ENCODE measurements at places on chromosomes 7 and 10. TPM values are rescaled to one million over a fixed set of nuclear protein-coding genes. Genes with fewer than 3 reads are reported as not detected.

The PODXL gene
- total RNA-seq = 35.9 TPM

The GPER1 gene
- total RNA-seq = 1.1 TPM

The HYAL4 gene
- total RNA-seq = not detected

The LIPM gene
- not detected for total RNA-seq

The SLC13A4 gene
- total RNA-seq = not detected

The VSIR gene
- 31.1 TPM for total RNA-seq

The DLX6 gene
- total RNA-seq = not detected

The TEX36 gene
- total RNA-seq = not detected

The ZC3HAV1L gene
- 7.4 TPM for total RNA-seq

The AVPI1 gene
- total RNA-seq = 86.3 TPM

The WASHC2A gene
- total RNA-seq = 12.4 TPM

The ENTPD1 gene
- total RNA-seq = not detected

The SFTPD gene
- 0.26 TPM for total RNA-seq

The ABCA13 gene
- total RNA-seq = 0.06 TPM

All from A549 treated with GW870086 at 1 μM for 4 hours (cell line).